ENCODE measurements at places on chromosomes 4 and X.

DNA sequence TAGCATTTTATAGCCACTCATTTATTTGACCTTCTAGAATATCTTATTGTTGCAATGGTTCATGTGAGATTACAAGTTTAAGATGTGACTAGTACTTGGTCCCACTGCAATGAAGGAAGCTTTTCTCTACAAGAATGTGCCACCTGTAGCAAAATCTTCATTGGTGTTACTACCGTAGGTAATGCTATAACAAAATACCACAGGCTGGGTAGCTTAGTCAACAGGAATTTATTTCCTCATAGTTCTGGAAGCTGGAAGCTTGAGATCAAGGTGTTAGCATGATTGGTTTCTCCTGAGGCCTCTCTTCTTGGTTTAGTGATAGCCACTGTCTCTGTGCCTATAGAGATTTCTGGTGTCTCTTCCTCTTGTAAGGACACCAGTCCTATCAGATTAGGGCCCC is 441.0 kb downstream of the GPM6A start:
- no peak for DNase-seq

- peak; percentile 52 for DNase-seq
These were observed 41.6 kb upstream of the EDA2R start for GRCh38 chrX:66680451-66680850.

DNA sequence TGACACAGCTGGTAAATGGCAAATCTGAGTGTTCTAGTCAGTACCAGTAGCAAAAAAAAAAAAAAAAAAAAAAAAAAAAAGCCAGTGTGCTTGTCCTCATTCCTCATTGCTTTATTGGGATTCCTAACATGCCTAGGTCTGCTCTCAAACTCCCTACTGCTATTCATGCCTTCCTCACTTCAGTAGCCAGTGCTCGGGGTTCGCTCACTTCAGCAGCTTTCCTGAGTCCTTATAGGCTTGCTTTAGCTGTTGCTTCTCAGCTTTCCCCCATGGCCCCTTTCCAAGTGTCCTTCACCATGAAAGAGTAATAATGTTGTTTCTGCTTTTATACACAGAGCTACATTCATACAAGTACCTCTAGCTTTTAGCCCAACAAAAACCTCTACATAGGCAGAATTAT is 30.8 kb downstream of the SLITRK2 start:
- DNase-seq = no peak

GRCh38 chr4:28508636-28509035 is 1648.0 kb downstream of the STIM2 start:
- DNase-seq = no peak

DNA sequence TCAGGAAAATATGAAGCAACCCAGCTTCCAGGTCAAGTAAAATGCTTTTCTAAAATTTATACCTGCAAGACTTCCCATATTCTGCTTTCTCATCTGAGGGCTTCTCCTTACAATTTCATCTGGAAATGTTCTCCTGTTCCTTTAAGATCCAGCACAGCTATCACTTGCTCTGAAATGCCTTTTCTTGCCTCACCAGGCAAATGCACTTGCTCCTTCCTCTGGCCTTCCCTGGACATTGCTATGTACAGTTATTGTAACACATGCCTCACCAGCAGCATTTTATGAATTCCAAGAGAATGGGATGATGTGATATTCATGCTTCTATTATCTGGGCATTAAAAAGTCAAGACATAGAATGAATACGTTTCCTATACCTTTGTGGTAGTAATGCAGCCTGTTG is 842.1 kb upstream of the INTU start:
- peak; percentile 48 for DNase-seq
